DMS79 (cell line): ENCODE measurements at places on chromosomes 16 and 17.
A peak's percentile ranks its signal among the peaks of the same experiment; 100 is the strongest.

DNA sequence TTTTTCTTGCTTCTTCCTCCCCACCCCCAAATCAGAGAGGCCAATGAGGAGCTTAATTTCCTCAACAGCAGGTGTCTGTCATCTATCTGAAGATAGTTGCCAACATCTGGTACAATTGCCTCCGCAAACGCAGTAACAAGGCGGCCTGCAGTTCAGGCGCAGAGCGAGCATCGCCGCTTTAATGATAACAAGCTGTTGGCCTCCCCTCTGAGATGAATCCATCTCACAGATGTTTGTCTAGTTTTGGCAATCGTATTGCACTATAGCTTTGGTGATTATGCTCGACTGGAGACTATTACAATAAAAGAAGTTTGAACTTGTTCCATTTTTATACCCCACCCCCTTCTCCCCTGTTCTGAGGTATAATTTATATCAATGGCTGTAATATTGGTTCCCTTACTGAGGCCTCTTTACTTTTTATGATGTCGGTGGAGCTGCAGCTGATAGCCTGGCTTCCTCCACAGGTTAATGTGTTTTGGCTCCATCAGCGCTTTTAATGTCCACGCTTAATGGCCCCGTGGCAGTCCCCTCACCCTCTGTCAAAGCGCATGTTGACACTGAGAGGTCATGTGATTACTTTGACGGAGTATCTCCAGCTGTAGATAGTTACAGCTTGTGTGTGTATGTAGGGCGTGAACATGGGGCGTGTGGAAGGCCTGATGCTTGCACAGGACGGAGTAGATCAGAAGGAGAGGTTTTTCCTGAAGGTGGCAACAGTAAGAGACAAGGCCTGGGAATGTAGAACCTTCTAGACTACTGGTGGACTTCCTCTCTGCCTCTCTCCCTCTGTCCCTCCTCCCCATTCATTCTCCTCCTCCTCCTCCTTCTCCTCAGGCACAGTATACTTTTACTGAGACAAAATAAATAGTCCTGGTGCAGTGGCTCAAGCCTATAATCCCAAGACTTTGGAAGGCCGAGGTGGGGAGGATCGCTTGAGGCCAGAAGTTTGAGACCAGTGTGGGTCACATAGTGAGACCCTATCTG, 164.7 kb downstream of the MSI2 start:
- no peak for DNase-seq

- DNase-seq, result no peak
These were observed 19.2 kb downstream of the FAM234A start for GRCh38 chr16:253833-254232.

GRCh38 chr16:85350973-85351372, 238.7 kb upstream of the CIBAR2 start:
- peak; percentile 83 for DNase-seq

- no peak for DNase-seq
These were observed 19.1 kb upstream of the GSG1L start for GRCh38 chr16:28082624-28083023.

DNA sequence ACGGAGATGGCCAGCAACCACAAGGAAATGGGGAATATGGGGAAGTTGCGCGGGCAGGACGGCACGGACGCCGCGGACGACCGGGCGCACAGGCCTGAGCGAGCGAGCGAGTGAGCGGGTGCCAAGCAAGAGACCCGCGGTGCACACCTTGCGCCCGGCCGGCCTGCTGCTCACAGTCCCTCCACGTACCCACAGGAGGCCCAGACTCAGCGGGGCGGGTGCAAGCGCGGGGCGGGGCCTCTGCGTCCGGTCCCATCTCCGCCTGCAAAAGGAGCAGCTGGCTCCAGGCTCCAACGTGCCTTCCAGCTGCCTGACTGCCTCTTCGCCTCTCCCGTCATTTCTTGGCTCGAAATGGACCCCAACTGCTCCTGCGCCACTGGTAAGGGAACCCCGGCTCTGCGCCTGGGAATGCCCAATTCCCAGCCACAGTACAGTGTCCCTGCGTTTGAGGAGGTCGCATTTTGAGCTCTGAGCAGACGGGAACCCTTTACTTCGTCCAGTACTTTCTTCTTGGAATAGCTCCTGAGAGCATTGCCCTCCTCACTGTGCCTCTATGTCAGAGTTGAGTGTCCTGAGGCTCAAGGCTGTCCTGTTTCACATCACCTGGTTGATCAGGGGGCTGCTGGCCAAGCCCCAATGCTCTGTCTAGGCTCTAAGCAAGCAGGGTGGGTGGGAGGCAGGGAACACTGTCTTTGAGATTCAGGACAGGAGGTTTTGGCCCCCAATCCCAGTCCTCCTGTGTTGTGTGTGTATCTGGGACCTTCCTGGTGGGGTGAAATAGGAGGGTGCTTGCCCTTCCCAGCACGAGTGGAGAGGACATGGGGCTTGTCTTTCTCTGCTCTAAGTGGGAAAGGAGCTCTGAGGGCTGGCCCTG, 8.1 kb upstream of the MT1E start:
- DNase-seq, result no peak

- DNase-seq, result no peak
These were observed 36.9 kb upstream of the WSB1 start for GRCh38 chr17:27257031-27257357.

GRCh38 chr17:76354317-76354729, 607 bp upstream of the PRPSAP1 start:
- DNase-seq, result no peak

DNA sequence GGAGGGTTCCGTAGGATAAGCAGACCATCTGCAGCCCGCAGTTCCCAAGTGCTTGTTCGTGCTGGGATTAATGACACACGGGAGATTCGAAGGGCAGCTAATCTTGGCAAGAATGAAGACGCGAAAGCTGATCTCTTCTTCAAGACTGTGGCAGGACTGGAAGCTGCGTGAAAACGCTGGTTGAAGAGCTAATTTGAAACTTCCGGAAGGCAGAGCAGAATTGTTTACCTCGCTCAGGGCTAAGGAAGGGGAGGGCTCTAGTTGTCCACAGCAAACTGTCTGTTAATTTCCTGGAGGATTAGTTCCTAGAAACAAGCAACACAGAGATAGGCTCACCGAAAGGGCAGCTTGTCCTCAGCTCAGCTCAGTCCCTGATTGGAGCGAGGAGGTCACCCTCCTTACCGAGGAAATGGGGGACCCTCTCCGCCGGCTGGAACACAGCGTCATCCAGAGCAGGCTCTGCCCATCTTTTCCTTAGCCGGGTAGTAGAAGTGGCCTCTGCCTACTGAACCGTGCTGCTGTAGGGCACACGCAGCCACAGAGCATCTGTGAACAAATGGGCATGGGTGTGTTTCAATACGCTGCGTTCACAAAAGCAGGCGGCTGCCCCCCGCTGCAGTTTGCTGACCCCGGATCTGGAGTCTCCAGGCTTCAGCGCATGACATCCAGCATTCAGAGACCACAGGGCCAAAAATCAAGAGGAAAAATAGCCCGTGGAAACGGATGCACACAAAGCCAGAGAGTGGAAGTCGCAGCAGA, 16.7 kb upstream of the BAIAP2 start:
- DNase-seq, result no peak

GRCh38 chr17:59257101-59257500, 36.8 kb downstream of the GDPD1 start:
- no peak for DNase-seq

DNA sequence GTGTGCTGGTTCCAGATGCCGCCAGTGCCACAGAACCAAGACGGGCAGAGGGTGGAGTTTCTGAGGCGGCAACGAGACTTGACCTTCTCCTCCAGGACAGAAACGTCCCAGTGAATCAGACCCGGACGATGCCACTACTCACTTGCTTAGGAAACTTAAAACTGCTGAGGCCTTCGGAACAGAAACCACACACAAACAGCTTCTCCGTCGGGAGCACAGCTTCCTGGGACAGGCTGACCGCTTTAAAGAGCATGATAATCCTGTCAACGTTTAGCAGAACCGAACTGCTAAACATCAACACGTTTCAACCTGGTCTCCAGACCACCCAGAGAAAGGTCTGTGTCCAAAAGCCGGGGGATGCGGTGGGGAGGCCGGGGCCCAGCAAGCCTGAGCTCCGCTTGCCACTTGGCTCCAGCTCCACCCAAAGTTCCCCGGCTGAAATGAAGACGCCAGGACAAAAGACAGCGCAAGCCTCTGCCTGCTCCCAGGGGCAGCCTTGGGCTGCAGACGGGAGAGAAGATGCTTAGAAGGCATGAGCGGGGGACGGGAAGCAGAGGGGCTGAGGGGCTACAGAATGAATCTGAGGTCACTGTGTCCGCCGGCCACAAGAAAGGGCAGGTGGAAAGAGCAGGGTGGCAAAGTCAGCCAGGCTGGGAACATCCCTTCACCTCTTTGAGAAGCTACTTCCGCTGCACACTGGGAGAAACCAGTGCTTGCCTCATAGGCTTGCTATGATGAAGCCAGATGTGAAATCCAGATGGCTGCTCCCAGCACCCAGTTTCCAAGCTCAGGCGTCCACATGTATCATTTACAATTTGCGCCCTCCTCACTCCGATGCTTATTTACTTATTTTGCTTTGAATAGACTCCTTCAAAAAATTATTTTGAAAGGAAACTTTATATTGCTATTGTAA, 69.0 kb downstream of the MRM3 start:
- no peak for DNase-seq
